CMK (cell line): ENCODE measurements at places on chromosomes 6 and 20.

DNA sequence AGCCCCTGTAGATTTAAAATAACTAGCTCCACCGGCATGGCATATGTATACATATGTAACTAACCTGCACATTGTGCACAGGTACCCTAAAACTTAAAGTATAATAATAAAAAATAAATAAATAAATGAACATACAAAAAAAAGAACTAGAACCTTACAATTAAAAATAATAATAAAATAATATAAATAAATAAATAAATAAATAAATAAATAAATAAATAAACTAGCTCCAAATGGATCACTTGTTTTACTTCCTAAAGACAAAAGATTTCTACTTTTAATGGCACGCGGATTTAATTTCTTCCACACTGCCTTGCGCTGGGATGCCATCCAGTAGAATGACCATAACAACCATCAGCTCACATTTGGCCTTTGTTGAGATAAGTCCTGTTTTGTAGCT lies 141.0 kb upstream of the NRSN1 start:
- DNase-seq: no peak

GRCh38 chr20:47758517-47759450 lies 26.5 kb downstream of the SULF2 start:
- DNase-seq: no peak

GRCh38 chr6:4774296-4774695 lies 1.9 kb upstream of the CDYL start:
- DNase-seq: no peak

DNA sequence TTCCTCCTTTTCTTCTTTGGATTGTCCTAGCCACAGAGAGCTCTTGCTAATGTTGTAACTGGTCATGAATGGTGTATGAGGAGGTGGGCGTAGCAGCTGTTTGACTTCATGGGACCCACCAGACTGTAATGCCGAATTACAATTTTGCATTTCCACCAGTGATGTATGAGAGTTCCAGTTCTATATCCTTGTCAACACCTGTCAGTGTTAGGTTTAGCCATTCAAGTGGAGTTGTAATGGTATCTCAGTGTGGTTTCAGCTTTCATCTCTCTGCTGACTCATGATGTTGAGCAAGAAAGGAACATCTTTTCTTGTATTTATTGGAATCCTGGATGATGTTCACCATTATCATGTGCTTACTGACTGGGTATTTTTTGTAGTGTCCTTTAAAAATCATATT lies 5.1 kb downstream of the IGF2R start:
- no peak for DNase-seq

GRCh38 chr6:112967974-112968373 lies 620.8 kb downstream of the RFPL4B start:
- DNase-seq: no peak

DNA sequence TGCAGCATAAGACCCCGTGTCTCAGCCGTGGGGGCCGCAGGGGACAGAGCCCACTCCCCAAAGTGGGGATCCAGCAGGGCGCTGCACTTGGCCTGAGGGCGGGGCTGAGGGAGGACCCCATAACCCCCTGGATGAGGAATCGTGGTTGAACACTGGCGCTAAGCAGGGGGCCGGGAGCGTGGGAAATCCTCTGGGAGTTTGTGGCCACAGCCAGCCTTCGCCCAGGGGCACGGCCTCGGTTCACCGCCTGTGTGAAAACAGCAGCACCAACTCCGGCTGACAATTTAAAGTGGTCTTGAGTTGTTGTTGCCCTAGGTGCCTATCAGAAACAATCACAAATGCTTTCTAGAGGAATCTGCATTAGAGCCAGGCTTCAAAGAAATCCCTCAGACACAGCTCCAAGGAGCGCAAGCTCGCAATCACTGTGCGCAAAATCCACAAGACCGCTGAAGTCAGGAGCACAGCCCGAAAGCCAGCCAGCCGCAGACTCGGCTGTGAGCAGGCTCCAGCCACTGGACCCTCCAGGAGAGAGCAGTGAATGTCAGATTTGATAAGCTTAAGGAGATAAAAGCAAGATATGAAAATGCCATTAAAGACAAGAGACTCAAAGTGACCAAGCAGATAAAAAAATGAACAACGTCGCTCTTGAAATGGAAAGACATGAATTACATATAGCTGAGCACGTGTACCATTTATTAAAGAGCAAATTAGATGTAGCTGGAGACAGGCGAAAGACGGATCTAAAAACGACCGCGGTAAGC lies 10.9 kb upstream of the RPS6KA2 start:
- no peak for DNase-seq

GRCh38 chr20:21514553-21515251 lies 838 bp upstream of the NKX2-2 start:
- DNase-seq: no peak

DNA sequence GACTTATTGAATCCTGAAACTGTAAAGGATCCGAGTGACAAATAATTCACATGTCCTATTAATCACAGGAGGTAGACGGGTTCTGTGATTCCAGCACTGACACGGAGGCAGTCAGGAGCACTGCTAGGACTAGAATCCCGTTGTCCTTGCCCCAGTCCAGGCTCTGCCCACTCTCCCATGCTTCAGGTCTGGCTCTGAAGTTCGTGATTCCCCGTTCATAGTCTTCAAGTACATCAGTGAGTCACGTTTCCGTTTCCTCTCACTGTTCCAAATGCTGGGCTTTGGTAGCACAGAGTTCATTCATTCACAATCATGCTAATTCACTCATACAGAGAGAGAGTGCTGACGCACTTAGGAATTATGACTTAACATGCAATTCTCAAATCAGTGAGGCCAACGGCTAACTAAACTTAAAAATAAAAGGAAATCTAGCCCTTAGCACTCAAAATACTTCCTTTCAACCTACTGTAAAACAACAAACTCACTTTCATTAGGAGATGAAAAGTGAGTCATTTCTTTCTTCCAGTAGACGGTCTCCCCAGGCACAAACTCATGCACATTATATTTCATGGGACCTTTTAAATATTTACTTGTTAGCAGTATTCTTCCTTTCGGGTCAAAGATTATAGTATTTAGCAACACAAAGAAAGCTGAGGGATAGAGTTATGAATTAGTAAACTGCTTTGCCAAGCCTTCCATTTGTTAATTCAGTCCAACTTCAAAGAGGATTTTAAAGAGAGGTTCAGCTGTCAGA lies 94.0 kb upstream of the NHSL1 start:
- DNase-seq: no peak

DNA sequence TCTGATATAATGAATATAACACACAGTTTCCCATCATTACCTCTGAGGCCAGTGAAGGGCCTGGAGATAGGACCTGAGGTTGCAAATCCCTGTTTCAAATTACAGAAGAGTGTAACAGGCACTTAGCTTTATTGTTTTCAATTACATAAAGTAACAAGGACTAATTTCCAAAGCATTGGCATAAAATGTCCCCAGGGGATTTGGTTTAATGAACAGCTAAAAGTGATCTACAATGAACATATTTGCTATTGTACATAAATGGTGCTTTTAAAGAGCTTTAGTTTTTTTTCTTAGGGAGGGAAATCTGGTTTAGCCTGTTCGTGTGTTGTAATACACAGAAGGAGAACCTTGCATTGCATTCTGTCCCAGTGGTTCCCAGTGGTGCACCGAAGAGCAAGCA lies 54.4 kb downstream of the HMGN3 start:
- no peak for DNase-seq

DNA sequence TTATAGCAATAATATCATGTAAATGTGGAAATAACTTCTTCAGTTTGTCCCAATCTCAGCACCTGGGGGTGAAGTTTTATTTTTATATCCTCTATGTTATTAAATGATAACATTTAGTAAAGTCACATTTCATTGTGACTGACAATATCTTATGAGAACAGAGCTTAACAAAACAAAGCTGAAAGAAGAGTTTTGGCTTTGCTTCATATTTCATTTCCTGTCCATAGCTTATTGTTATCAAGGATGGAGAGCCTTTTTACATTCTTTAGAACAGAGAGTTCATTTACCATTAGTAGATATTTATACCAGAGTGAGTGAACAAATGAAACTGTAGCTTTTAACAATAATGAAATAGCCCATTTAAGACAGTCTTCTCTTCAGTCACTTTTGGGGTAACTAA lies 231.9 kb upstream of the SGK1 start:
- DNase-seq: no peak

DNA sequence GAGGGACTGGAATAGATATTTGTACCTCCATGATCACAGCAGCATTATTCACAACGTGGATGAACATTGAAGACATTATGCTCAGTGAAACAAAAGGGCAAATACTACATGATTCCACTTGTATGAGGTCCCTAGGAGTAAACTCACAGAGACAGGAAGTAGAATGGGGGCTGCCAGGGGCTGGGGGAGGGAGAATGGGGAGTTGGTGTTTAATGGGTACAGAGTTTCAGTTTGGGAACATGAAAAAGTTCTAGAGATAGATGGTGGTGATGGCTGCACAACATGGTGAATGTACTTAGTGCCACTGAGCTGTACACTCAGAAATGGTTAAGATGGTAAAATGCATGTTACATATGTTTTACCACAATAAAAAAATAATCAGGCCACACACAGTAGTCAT lies 164.3 kb upstream of the RREB1 start:
- no peak for DNase-seq

DNA sequence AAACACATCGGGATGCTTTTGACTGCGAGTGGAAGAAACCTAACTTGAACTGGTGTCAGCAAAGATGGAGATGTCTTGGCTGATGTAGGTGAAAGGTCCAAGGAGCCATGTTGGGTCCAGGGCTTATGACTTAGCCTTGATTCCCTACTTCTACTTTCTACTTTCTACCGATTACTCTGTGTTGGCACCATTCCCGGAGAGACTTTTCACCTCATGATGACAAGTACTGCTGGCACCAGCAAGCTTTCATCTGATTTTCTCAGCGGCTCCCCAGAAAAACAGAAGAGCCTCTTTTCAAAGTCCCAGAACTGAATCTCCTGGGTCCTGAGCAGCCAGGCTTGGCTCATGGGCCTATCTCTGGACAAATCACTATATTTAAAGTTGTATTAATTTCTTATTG lies 4.9 kb upstream of the EDN3 start:
- DNase-seq: no peak

- DNase-seq: no peak
These were observed 103.2 kb upstream of the GRIK2 start for GRCh38 chr6:101290346-101290745.

GRCh38 chr20:3934624-3935023 lies 45.4 kb downstream of the PANK2 start:
- DNase-seq: no peak

- DNase-seq: no peak
These were observed 81.6 kb downstream of the TMEM200A start for GRCh38 chr6:130447374-130447773.

- DNase-seq: no peak
These were observed 5.7 kb downstream of the EBF4 start for GRCh38 chr20:2698186-2698817.

DNA sequence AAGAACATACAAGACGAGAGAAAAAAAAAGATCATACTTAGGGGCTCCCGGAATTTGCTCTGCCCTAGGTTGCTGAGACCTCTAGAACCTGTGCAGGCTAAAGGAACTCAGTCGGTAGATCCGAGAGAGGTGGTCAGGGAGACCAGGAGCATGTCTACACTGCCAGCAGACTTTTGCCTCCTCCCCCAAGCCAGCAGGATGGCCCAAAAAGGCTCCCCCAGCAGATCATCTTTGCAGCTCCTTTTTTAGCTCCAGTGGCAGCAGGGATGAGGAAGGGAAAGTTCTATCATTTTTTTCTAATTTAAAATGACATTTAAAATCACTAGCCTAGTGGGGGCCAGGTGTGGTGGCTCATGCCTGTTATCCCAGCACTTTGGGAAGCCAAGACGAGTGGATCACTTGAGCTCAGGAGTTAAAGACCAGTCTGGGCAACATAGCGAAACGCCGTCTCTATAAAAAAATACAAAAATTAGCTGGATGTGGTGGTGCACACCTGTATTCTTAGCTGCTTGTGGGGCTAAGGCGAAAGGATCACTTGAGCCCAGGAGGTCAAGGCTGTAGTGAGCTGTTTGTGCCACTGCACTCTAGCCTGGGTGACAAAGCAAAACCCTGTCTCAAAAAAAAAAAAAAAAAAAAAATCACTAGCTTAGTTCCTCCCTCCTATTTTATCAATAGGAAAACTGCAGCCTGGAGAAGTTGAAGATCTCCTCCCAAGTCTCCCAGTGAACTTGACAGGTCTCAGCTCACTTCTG lies 69.3 kb upstream of the MYL9 start:
- DNase-seq: no peak

GRCh38 chr6:128333581-128334223 lies 186.7 kb downstream of the PTPRK start:
- DNase-seq: no peak

DNA sequence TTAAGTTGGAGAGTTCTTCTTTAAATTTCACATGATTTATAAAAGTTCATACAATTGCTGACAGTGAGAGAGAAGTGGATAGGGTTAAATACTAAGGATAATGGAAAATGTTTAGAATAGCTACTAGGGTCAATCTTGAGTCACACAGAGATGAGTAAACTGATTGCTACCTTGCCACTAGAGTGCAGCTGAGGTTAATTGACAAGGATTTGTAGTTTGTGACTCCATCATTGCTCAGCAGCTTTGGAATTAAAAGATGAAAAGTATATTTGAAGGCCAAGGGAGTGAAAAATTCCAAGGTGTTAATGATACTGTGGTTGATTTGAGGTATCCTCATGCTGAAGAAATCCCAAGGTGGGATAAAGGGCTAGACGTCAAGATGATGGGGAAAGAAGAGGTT lies 524.0 kb downstream of the UTRN start:
- DNase-seq: no peak

DNA sequence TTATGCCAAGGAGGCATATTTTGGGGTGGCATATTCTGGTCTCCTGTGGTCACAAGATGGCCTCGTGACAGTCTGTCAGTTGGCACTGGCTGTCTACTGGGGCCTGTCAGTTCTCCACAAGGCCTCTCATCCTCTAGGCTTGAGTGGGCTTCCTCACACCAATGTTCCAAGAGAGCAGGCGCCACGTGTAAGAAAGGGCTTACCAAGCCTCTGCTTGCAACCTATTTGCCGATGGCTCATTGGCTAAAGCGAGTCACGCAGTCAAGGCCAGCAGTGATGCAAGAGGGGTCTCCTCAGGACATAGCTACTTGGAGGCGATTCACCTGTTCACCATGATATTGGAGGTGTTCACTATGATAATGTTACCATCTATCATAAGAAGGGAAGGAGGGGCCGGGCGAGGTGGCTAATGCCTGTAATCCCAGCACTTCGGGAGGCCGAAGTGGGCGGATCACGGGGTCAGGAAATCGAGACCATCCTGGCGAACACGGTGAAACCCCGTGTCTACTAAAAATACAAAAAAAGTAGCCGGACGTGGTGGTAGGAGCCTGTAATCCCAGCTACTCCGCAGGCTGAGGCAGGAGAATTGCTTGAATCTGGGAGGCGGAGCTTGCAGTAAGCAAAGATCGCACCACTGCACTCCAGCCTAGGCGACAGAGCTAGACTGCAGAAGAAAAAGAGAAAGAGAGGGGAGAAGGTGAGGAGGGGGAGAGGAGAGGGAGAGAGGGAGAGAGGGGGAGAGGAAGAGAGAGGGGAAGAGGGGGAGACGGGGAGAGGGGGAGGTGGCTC lies 35.3 kb downstream of the C6orf52 start:
- no peak for DNase-seq
